Stimulated activated CD4-positive, alpha-beta T cell treated with anti-CD3 and anti-CD28 coated beads, TNF-alpha, amount 100 ng/mL, for 24 hours (primary cell): ENCODE measurements at places on chromosomes 3 and 15.

DNA sequence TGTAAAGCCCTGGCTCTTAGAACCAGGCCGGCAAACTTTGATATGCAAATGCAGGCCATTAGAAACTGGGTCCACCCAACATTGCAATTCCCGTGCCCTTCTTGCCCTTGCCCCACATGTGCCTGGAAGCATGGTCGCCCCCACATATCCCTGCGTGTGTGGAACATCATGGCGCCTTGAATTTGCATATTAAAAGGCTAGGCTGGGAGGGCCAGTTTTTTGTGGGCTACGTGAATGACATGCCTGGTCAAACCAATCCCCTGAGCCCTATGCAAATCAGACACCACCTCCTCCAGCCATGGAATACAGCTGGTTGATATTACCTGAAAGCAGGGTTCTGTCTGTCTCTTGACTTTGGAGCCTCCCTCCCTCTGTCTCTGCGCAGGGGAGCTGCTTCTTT lies 58.7 kb upstream of the ARHGEF26 start:
- no peak for DNase-seq

GRCh38 chr3:82475306-82475705 lies 713.9 kb upstream of the GBE1 start:
- no peak for DNase-seq

- no peak for DNase-seq
Observed at GRCh38 chr3:42216931-42217333, 49.1 kb downstream of the CCK start.

GRCh38 chr3:74384159-74384558 lies 230.3 kb downstream of the CNTN3 start:
- no peak for DNase-seq

- no peak for DNase-seq
Observed at GRCh38 chr3:155391551-155391958, 98.1 kb upstream of the STRIT1 start.

DNA sequence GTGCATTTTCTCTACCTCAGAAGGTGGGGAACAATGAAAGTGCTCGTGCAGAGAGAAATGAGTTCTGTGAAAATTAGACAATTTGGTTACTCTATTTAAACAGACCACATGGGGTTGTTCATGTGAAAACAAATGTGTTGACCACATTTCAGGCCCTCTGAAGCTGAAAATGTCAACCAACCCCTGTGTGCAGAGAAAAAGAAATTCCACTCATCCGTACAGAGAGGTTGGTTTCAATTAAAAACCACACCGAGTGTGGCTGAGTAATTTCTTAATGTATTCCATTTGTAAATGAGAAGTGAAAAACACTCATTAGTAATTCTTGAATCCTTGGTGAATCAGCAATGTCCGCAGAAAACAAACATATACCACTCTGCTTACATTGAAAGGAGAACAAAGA lies 46.9 kb upstream of the SLC7A14 start:
- DNase-seq = no peak

GRCh38 chr15:69855258-69856000 lies 242.3 kb downstream of the TLE3 start:
- DNase-seq = no peak

GRCh38 chr15:29937956-29938355 lies 115.7 kb upstream of the TJP1 start:
- DNase-seq = no peak

DNA sequence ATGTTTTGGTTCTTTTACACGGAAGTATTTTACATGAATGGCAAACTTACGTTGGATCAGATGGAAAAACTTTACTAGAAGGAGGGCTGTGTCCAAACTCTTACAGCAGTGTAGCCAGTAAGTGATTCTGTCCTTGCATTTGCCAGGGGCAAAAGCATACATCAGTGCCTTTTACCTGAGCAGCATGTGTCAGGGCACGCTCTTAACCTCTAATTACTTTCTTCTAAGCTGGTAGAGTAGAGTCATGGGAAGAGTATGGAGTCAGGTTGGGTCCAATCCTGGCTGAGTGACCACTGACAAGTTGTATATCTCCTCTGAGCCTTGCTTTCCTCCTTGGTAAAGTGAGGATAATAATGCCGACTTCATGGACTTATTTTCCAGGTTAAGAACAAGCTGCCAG lies 47.1 kb downstream of the RYR3 start:
- no peak for DNase-seq

DNA sequence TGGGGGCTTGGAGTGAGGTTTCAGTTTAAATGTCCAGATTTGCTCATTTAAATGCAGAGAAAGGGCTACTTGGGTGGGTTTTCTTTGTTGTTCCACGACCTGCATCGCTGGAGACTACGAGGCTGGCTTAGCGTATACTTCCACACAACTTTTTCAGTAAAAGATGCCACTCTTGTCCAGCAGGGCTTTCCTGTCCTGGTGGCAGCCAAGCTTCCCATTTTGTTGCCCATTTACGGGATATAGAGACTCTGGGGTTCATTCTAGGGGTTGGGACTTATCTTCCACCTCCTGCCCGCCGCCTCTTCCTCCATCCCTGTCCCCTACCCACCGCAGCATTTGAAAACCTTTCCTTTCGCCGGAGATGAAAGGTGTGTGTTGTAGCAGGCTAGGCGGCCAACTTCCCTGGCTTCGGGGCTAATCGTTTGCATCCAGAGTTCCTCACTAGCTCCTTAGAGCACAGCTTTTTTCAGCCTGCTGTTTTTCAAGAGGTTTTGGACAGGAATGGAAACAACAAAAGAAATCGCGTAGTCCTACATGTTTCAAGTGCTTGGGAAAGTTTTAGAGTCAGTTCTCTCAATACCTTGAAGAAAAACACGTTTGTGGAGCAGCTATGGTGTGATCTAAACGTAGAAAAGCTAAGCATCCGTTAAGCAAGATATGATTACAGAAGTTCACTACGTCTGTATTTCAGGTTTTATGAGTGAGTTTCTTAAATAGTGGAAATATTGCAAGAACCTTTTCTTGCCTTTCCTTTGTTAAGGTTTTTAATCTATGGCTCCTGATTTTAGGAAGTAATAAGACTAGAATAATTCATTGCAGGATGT lies 843 bp downstream of the CHRNA5 start:
- no peak for DNase-seq

GRCh38 chr15:63530752-63531299 lies 26.4 kb downstream of the USP3 start:
- DNase-seq = no peak

DNA sequence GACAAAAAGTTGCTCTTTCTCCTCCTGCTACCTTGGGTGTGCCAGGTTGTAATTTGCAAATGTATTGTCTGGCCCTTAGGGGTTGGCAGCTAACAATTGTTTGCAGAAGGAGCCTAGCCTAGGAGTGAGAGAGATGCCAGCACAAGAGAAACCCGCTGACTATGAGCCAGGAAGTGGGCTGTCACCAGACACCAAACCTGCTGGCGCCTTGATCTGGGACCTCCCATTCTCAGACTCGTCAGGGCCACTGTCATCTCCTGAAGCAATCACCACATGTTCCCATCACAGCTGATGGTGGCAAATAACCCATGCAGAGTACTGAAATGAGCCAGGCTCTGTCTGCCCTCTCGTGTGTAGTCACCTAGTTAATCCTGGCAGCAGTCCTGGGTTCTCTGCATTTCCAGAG lies 406.4 kb upstream of the NPAP1 start:
- DNase-seq = no peak

- DNase-seq = no peak
Observed at GRCh38 chr3:149657926-149658743, at the start of gene WWTR1. TSS of gene WWTR1 (minus strand) at chr3:149658025. CDS start at chr3:149657306, 719 bp downstream.

- no peak for DNase-seq
Observed at GRCh38 chr3:67846166-67846565, 191.8 kb upstream of the SUCLG2 start.

DNA sequence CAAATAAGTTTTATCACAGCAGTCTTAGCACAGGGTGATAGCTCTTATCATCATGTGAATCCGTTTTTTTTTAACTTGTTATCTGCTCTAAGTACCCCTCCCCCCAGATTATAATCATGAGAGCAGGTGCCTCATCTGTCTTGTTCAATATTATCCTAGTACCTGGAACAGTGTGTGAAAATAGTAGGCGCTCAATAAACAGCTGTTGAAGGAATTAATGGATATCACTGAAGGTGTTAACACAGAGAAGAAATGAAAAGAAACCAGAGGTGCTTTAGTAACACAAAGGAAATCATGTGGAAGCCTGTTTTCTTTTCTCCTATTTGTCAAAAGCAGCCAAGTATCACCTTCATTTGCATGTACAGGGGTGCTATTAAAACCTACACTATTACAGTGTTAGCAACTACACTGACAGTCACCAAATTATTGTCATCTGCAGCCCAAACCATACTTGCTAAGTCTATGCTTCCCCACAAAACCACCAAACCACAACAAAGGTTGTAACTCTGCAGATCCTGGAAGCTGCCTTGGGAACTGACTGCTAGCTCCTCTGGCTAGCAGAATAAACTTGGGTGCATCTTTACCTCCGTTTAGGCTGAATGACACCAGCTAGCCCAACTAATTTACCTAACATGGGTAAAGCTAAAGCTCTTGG lies 2.9 kb downstream of the XPC start:
- DNase-seq = peak; percentile 7

DNA sequence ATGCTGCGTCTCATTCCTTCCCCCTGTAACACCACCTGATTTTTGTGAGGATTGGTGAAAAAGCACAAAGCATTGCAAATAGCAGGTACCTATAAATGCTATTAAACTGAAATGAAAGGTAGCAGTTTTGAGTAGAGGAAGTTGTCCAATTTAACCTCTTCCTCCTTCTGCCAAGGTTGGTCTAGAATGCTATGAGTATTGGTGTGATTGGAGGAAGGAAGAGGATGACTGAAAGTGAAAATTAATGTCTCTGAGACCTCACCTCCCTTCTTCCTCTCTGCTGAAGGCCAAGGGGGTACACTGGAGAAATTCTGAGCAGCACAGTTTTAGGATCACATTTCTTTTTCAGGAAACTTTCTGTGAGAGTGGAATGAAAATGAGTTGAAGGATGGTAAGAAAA lies 94.4 kb downstream of the DTWD1 start:
- no peak for DNase-seq

DNA sequence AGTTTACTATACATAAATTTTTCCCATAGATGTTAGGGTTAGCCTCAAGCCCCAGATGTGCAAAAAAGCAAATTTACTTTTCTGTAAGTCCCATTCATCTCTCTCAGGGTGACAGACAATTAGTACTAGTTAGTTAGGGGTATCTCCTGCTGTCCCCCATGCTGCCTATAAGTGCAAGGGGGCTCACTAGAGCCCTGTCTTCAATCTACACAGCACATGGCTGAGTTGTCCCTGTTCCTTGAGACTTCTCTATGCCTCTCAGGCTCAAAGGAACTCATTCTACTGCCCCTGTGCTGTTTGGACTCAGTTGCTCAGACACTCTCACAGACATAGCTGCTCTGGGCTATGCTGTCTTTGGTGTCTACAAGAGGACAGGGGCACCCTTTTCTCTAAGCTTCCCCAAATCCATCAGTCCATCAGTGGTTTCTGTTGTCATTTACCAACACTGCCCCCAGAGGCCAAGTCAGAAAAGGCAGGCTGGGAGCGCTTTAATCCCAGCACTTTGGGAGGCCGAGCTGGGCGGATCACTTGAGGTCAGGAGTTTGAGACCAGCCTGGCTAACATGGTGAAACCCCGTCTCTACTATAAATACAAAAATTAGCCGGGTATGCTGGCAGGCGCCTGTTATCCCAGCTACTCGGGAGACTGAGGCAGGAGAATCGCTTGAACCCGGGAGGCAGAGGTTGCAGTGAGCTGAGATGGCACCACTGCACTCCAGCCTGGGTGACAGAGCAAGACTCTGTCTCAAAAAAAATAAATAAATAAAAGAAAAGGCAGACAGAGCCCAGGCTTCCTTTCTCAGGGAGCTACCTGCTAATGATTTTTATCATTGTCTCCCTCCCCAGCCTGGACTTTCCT lies 31.4 kb upstream of the PRTG start:
- no peak for DNase-seq

GRCh38 chr15:71775856-71776255 lies 34.5 kb upstream of the NR2E3 start:
- no peak for DNase-seq

DNA sequence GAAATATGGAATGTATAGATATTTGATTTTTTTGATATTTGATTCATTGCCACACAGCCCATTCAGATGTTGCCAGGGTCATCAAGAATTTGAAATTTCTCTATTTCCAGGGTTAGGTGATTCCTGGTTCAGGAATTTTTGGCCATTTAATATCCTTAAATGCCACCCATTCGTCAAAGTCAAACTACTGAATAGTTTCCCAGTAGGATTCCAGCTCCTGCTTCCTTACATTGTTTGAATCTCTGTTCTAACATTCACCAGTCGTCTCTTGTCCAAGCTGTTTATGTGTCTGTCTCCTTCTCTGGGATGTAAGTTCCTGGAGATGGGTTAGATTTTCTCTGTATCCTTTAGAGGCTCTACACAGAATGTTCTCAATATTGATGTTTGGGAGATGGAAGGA lies 124.9 kb upstream of the TLE3 start:
- DNase-seq = no peak

DNA sequence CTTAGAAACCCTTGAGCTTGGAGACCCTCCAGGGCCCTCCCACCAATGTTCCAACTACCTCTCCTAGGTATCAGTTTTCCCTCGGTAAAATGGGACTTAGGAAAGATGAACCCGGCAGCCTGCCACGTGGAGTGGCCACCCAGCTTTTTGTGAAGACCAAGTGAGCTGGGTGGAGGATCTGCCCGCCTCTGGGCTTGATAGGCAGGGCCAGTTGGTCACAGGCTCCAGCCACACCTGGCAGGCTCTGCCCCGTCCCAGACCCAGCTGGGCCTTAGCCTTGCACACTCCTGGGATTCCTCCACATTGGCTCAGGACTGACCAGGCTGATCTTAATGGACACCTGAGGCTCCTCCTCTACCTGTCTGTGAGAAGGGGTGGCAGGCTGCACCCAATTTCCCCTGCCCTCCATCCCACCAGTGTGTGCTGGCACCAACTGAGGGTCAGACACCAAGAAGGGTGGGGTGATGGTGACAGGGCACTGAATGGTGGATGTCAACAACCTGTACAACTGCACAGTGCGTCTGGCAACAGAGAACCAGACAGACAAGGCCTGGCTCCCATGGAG lies 761 bp upstream of the GRIP2 start:
- DNase-seq = no peak

GRCh38 chr15:99722406-99722805 lies 10.8 kb downstream of the LYSMD4 start:
- DNase-seq = no peak

DNA sequence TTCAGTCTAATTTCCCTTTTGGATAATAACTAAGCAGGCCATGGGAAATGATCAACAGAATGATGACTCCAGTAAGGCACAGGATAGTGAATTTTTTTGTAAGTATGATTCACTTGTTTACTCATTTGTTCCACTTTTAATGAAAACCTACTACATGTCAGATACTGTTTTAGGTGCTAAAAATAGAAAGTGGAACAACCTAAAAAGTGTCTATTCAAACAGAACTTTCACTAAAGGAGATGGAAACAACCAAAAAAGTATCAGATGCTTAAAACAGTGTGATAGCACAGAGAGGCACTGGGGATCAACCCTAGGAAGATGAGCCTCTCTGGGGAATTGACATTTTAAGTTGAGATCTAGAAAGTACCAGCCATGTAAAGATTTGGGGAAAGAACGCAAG lies 11.1 kb downstream of the RYK start:
- no peak for DNase-seq

- no peak for DNase-seq
Observed at GRCh38 chr3:22947851-22948250, 255.3 kb upstream of the UBE2E2 start.

GRCh38 chr3:108102420-108103039 lies 11.7 kb upstream of the CD47 start:
- no peak for DNase-seq
